ENCODE measurements at places on chromosomes 11 and 22.
A peak's percentile ranks its signal among the peaks of the same experiment; 100 is the strongest.

- no peak for DNase-seq
Measured at GRCh38 chr11:62435846-62436660, 17.2 kb downstream of the SCGB1A1 start.

GRCh38 chr11:114400915-114401223, 403 bp downstream of the RBM7 start:
- no peak for DNase-seq

DNA sequence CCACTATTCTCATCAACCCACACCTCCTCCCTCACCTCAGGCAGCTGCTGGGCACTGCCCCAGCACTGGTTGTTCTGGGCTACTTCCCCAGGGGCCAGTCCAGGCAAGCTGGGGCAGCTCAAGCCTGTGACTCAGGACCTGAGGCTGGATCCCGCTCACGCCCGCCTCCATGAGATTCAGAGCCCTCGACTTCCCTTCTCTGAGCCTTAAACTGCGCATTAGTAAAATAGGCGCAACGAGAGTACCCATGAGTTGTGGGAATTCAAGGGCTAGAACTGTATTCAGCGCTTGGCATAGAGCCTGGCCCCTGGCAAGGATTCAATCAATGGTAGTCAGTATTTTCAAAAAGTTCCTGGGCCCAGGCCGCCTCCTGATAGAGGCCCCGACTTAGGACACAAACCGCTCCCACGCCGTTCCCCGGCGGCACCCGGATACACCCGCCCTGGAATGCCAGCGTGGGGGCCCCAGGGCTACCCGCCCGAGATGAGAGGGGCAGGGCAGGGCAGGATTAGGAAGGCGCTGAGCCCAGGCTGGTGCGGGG, 723 bp upstream of the CD82 start:
- DNase-seq, result peak; percentile 91

- peak; percentile 27 for DNase-seq
Measured at GRCh38 chr22:43319661-43320486, 23.3 kb downstream of the SCUBE1 start.

DNA sequence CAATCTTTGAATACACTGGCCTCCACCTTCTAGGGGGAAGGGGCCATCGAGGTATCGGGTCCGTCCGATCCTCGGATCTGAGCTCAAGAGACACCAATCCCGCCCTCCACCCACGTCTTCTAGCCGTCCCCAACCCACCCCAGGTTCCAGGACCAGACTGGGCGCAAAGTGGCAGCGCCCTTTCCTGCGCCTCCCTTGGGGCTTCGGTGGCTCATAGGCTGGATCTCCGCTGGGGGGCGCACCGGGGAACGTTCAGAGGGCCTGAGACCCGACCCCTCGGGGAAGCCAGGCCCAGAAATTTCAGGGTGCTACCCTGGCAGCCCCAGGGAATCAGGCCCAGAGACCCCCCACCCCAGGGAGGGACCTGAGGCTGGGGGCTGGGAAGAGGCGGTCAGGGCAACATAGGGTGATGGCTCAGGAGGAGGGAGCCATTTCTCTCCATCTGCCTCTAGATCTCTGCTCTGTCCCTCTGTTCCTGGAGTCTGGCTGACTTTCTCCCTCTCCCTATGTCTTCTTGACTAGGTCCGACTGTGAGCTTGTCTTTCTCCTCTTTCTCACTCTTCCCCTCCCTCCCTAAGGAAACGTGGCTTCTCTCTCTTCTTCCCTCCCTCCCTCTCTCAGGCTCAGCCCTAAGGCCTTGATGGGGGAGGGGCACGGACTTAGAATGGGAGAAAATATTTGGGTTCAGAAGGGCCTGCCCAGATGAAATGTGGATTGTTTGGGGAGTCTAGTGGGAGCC, 1.1 kb downstream of the CREB3L1 start:
- DNase-seq, result peak; percentile 60

GRCh38 chr22:47197773-47198500, 435.5 kb downstream of the TBC1D22A start:
- DNase-seq, result no peak

DNA sequence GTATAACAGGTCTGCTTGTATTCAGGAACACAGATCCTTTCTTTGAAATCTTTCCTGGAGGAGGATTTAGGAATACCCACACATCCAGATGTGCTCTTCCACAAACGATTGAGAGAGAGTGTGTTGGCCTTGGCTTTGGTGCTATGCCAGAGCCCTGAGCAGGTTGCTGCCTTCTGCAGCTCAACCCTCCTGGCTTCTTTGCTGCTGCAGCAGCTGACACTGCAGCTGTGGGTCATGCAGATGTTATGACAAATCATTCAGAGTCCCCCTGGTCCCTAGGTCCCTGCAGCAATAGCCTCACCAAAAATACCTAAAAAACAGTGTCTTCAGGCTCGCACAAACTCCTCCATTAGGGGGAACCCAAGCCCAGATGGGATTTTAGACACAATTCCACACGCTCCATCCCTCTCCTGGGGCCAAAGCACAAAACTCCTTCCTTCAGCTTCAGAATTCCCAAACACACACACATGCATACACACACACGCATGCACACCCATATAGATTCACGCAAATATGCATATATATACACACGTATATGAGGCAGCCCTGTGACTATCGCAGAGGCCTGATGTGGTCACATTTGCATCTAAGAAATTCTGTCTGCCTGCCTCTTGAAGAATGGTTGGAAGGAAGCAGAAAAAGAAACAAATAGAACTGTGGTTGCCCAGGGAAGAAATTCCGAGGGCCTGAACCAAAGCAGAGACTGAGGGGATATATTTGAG, 35.4 kb downstream of the SLN start:
- DNase-seq, result no peak

DNA sequence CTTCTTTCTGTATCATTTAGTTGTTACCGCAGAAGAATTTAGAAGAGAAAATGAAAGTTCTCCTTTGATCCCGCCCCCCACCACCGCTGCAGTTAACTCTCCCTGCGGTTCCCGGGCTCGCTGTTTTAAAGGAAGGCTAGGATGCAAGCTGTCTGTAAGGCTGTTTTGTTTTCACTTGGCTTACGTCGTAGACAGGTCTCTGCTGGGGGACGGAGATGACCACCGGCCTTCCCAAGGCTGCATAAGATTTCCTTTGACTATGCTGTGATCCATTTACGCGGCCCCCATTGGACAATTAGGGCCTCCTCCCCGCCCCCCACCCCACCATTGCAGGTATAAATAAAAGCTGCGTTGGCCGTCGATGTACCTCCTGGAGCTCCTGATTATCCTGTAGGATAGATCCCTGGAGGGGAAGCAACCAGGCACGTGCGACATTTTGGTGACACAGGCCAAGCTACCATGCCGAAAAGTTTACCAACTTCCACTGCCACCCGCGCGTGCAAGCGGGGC, 1.4 kb upstream of the CPT1A start:
- DNase-seq, result peak; percentile 41

- DNase-seq, result peak; percentile 68
Measured at GRCh38 chr11:35615921-35616900, 2.0 kb upstream of the FJX1 start.

DNA sequence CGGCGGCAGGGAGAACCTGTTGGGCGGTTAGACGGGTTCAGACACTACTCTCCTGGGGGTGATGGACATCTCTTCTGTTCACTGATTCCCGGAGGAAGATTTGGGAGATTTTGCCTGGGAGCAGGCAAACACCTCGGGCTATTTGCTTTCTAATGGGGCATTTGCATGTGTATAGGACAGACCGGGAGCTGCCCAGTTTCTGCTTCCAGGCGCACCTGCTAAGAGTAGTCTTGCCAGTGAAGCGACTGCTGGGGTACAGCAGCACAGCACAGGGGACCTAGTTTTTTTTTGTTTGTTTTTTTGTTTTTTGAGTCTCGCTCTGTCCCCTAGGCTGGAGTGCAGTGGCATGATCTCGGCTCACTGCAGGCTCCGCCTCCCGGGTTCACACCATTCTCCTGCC, 6.8 kb upstream of the H19 start:
- no peak for DNase-seq

GRCh38 chr11:15695096-15695721, 580.5 kb downstream of the INSC start:
- DNase-seq, result no peak

GRCh38 chr22:38028344-38029130, 28.7 kb upstream of the PICK1 start:
- DNase-seq, result no peak

DNA sequence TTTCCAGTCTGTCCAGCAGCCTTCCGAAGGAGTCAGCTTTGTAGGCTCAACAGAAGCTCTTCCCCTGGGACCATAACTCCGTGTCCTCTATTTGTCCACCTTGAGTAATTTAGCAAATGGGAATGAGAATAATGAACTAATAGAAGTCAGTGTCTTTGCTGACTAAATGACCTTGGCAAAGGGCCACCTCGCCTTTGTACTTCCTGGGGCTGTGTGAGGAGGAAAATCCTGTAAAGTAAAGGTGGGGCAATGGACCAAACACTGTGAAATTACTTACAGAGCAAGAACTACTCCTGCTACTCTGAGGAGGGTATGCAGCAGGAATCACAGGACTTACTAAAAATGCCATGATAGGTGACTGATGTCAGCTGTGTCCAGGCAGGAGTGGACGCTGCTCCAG, 36.2 kb upstream of the CSNK2A3 start:
- no peak for DNase-seq

DNA sequence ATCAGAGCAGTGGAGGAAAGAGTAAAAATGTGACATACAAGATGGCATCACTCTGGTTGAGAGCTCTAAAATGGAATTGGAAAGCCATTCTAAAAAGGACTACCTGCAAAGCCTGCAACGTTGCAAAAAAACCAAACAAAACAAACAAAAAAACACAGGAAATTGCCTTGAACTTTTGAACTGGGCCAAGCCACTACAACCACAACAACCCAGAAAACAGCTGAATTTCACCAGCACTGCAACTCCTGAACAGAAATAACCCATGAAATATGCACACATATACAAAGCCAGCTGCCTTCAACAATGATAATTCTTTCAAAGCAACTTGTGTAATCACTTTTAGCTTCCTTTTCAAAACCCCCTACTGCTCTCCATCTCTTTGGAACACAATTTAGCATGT, 326.6 kb upstream of the LRRC4C start:
- DNase-seq, result peak; percentile 21

GRCh38 chr11:112453601-112454577, 193.2 kb upstream of the PLET1 start:
- peak; percentile 21 for DNase-seq

GRCh38 chr22:33209930-33210784, 152.0 kb upstream of the SYN3 start:
- peak; percentile 40 for DNase-seq

- no peak for DNase-seq
Measured at GRCh38 chr11:79101656-79102055, 339.2 kb downstream of the TENM4 start.

Data from AG10803 (cell line).